Stimulated activated CD8-positive, alpha-beta memory T cell treated with anti-CD3 and anti-CD28 coated beads, Interleukin-7, amount 100 ng/mL, for 1 hour (primary cell): ENCODE measurements at places on chromosomes 5 and 9.

GRCh38 chr5:42840269-42840668 lies 28.6 kb upstream of the SELENOP start:
- no peak for DNase-seq

DNA sequence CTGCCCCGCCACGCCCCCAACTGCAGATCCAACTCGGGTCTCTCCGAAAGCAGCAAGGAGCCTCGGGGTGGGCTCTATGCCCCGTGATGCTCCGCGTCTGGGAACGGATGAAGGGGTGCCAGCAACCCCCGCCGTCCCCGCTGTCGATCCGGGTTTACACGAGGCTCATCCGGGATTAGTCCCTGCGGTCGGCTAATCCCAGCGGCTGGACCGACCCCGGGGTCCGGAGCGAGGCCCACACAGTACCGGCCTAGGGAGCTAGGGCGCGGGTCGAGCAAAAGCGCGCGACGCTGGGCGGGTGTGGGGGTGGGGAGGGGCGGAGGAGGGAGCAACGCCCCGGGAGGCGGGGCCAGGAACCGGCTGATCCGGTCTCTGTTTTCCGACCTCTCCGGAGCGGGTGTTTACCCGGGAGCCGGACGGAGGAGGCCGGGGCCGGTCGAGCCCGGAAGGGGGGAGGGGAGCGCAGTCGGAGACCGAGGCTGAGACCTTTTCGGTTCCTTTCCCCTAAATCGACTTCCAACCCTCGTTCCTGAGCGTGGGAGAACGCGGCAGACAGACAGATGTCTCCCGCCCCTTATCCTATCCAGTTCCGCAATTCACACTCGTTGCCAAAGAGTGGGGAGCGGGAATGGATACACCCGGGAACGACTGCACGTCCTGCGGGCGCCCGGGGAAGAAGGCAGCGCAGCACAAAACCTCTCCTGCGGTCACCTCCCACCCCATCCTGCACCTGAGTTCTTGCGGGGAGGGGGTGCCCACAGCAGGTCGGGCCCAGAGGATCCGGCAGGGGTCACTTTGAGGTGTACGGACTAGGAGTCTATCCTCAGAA lies 28.6 kb downstream of the PCDH1 start:
- DNase-seq = peak; percentile 43

DNA sequence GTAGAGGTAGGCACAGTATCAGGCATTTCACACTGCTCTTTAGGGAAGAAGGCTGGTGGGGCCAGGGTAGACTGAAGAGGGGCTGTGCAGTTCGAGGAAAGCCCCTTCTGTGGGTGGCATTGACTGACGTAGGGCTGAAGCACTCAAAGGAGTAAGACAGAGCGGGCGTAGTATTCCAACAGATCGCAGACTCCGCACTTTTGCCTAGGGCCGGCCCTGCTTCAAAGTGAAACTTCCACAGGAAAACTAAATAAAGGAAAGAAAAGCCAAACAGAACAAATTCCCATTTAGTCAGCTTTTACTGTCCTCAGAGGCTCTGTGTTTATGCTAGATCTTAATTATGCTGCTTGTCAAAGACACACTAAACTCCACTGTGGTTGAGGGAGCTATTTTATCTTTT lies 493.0 kb upstream of the WWC1 start:
- no peak for DNase-seq

DNA sequence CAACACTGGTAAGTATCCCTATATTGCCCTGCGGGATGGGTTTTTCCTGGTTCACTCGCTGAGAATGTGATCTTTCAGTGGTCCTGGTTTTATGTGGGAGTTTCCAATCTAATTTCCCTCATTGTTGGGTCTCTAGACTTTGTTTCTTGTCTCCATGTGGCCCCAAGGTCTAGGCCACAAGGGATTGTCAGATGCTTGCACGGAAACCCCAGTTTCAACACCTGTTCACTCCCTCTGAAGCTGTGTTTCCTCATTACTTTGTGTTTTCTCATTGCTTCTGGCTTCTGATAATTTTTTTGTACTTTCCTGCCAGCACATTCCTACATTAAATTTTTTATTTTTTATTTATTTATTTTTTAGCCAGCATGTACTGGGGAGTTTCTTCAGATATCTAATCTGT lies 191.5 kb downstream of the TTLL11 start:
- DNase-seq = no peak

- DNase-seq = no peak
Measured at GRCh38 chr5:150642567-150642927, 2.1 kb downstream of the SYNPO start.
